IPS-NIHi11 (cell line): ENCODE measurements at places on chromosomes 3 and 15.

DNA sequence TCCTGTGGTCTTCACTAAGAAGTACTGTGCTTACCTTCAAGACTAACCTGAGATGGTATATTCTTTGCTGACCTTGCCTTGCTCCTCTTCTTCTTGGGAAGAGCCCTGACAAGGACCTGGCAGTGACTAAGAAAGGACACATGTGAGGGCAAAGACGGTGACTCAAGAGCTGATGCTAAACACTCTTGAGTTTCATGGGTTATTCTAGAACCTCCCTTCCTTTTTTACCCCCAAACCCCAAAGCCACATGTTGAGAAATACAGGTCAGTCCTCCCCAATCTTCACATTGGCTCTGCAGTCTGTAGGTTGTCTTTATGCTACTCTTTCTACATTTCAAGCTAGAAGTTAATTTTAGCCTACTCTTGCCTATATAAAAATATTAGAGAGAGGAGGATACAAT lies 200.6 kb downstream of the SEMA6D start:
- no peak for DNase-seq

DNA sequence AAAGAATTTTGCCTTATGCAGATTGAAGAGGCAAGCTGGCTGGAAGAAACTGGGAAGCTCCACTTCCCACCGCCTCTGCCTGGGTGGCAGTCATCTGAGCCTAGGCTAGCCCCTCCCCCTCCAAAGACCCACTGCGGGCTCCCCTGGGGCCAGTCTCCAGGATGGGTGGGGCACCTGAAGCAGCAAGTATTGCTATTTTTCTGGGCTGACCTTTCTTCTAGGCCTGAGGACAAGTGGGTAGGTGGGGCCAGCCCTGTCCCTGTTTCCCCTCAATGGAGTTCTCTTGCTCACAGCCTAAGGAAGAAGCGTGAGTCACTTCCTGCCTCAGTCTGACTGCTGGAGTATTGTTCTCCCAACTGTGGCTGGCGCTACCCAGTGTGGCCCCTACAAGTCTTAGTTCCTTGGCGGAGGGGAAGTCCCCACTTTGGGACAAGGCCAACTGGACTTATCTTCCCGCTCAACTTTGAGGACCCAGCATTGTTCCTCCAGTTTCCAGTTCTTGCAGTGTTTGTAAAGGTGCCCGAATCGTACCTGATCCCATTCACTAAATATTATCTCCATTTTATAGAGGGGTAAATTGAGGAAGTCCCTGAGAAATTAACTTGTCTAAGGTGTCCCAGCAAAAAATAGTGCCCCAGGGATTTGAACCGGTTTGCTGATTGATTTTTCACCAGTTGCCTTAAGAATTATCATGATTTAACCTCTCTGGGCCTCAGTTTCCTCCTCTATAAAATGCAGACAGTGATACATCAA lies 1.4 kb downstream of the FURIN start:
- DNase-seq = peak; percentile 42

GRCh38 chr3:57691411-57692132 lies 1.3 kb downstream of the DENND6A start:
- DNase-seq = no peak

GRCh38 chr15:92545996-92546395 lies 109.6 kb downstream of the FAM174B start:
- no peak for DNase-seq

DNA sequence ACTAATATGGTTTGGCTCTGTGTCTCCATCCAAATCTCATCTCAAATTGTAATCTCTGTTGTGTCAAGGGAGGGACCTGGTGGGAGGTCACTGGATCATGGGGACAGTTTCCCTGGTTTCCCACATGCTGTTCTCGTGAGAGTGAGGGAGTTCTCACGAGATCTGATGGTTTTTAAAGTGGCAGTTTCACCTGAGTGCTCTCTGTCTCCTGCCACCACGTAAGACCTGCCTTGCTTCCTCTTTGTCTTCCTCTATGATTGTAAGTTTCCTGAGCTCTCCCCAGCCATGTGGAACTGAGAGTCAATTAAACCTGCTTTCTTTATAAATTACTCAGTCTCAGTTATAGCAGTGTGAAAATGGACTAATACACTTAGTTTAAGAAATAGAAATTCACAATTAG lies 228.9 kb downstream of the CD47 start:
- no peak for DNase-seq

- DNase-seq = no peak
Observed at GRCh38 chr3:72233571-72233970, 448.6 kb upstream of the PROK2 start.

DNA sequence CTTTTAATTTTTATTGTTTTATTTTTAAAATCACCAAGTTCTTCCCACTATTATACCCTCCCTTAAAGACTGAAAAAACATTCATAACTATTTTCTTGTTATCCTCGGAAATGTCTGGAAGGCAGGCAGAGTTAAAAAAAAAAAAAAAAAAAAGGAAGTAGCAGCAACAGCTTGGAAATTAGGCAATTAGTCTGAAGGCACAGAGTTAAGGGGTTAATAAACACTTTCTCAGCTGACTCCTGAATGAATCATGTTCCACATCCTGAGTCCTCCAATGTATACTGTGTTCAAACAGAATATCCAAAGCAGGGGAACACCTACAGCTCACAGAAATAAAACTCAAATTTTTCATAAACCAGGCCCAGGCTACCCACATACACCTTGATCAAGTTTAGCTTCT lies 5.8 kb downstream of the HEXA start:
- DNase-seq = no peak

DNA sequence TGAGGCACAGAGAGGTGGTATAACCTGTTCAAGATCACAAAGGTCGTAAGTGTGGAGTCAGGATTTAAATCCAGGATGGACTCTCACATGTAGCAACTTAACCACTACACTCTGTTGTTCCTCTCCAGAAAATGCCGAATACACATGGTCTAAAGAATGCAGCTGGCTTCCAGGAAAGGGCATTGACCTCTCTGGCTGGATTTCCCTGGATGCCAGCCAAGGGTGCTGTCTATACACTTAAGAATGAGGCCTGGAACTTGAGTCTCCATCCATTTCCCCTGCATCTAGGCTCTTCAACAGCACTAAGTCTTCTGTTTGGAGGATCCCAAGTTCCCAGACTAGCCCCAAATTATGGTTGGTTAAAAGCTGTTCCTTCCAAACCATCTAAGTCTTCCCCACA lies 60.5 kb downstream of the CERS3 start:
- DNase-seq = no peak

DNA sequence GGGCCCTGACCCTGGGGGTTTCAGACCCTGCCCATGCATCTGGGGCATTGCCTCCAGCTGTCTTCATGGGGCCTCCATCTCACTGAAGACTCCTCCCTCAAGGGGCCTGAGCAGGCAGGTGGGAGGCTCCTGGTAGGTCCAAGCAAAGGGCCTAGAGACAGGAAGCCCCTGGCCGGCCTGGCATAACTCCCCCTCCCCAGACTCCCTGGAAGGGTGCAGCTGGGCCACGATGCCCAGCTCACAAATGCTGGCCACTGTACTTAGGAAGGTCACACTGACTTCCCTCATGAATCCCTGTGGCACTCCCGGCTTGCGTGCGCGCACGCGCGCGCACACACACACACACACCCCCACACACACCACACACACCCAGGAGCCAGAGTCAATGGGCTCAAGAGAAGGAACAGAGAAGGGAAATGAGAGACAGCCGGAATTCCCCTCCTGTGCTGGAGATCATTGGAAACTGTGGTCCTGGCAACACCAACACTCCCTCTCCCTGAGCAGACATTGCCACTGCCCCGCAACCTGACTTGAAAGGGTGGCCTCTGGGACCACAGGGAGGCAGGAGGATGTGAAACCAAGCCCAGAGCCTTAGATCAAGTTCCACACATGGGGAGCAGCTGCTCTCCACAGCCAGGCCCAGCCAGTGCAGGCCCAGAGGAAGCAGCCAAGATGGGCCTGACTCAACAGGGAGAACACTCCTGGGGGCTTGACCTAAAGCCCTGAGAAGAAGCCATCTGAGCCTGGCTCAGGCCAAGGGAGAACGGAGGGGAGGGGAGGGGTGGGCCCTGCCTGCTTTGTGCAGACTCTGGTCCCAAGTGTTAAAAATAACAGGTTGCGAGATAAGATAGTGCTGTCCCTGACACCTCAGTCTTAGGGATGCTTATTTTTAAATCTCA lies 69.7 kb downstream of the SCN5A start:
- no peak for DNase-seq

GRCh38 chr3:169497567-169498257 lies 165.8 kb downstream of the MECOM start:
- DNase-seq = no peak

DNA sequence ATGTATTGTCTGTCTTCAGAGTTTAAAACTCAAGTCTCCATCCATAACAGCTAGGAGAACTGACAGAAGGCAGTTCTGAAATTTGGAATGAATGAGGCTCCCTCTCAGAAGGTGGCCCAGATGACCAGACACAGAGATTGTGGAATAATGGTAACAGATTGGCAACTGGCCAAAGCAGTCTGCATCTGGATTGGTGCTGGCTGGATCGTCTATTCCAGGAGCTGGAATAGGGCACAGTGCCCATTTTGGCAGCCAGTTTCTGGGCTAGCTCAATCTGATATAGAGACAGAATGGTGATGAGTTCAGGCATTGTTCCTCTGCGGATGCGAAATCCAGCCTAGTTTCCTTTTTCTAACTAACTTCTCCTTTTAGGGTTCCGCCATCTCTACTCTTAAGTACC lies 851.7 kb downstream of the PDCD6IP start:
- DNase-seq = no peak

DNA sequence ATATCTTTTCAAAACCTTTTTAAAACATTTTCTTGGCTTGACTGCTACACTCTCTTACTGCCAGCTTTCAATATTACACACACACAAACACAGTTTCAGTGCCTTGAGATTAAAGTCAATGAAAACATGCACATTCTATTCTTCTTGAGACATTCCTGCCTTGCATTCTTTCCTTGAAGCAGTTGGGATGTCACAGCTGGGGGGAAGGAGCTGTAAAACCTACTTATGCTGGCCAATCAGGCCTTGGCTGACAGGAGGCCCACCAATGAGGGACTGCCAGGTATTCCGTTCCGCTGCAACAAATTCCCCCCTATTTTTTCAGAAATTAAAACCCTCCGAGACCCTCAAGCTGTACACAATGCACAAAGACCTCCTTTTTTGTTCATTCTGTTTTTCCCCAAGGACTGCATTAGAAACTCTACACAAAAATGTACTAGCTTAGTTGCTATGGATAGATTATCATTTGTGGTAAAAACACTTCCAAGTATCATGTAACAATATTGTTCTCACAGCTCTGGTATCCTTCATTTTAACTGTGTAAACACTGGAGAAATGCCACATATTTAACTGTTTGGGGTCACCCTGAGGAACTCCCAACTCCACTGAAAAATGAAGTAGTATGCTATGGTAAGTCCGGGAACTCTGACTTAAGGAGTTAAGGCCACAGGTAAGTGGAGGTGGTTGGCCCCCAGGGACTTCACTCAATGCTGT lies 18.5 kb downstream of the FSTL1 start:
- peak; percentile 80 for DNase-seq

GRCh38 chr3:185815391-185816282 lies 9.2 kb downstream of the IGF2BP2 start:
- no peak for DNase-seq
